Panc1 (cell line): ENCODE measurements at places on chromosomes 2 and 18.

GRCh38 chr2:133936601-133937000, 317.3 kb upstream of the MGAT5 start:
- no peaks in the 10 kb centered on the region for H3K27me3 ChIP-seq
- no peaks in the 10 kb centered on the region for H3K4me1 ChIP-seq
- H3K27ac ChIP-seq, result no peak overlapping the region

DNA sequence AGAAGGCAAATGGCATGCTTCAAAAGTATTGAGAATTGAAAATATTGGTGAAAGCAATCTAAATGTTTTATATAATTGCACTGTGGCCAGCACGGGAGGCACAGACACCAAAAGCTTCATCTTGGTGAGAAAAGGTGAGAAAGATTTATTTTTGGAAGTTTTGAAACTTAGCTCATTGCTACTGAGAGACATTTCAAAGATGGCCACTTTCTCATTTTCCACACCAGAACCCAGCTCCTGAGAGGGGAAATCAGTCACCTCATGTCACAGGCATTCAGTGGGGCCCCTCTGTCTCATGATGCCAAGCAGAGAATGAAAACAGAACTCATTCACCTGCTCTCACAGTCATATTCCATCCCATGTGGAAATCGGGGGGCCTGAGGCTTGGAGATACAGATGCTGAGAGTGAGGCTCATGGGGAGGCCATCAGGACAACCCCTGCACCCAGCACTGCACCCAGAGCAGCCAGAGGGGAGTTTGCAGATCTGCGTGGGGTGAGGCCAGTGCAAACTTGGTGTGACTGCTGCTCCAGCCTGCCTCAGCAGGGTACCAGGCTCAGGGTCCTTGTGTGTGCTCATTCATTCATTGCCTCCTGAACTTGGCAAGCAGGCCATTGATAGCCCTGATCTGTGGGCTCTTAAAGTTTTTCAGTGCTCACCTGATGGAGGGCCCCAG, 31.4 kb downstream of the IL18R1 start:
- no peak overlapping the region for H3K4me3 ChIP-seq
- no peaks in the 10 kb centered on the region; the same call in 1 of the 2 replicates for H3K36me3 ChIP-seq
- H3K4me1 ChIP-seq, result no peaks in the 10 kb centered on the region
- DNase-seq, result no peak

DNA sequence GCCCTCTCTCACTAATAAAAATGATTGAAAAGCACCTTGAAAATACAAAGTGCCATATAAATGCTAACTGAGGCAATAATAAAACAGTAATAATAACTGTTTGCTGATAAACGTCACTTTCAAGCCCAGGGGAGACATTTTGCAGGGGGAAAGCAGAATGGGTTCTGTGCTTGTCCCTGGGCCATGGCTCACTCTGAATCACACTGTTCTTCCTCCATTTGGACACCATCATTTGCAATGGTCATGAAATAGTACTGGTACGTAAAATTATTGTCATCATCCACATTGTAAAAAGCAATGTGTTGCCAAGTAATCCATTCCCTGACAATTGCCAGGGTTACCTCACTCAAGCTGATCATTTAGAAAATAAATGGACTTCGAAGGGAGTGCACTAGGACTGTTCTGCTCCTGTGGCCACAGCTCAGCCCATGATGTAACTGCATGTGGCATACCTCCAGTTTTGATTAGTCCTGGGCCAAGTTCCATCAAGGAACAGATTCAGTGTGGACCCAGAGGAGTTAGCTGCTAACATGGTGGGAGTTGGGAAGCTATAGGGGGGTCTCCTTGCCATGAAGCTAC, 508.8 kb upstream of the CELF4 start:
- no peaks in the 10 kb centered on the region for H3K36me3 ChIP-seq
- no peak for DNase-seq
- no peak overlapping the region for H3K27ac ChIP-seq
- no peaks in the 10 kb centered on the region for H3K27me3 ChIP-seq
- H3K4me3 ChIP-seq, result no peak overlapping the region
- no peaks in the 10 kb centered on the region for H3K4me1 ChIP-seq

GRCh38 chr2:144759746-144760145, 239.8 kb upstream of the ZEB2 start:
- no peak overlapping the region for H3K4me3 ChIP-seq
- H3K27ac ChIP-seq, result no peak overlapping the region
- H3K4me1 ChIP-seq, result no peaks in the 10 kb centered on the region
- no peaks in the 10 kb centered on the region for H3K36me3 ChIP-seq

DNA sequence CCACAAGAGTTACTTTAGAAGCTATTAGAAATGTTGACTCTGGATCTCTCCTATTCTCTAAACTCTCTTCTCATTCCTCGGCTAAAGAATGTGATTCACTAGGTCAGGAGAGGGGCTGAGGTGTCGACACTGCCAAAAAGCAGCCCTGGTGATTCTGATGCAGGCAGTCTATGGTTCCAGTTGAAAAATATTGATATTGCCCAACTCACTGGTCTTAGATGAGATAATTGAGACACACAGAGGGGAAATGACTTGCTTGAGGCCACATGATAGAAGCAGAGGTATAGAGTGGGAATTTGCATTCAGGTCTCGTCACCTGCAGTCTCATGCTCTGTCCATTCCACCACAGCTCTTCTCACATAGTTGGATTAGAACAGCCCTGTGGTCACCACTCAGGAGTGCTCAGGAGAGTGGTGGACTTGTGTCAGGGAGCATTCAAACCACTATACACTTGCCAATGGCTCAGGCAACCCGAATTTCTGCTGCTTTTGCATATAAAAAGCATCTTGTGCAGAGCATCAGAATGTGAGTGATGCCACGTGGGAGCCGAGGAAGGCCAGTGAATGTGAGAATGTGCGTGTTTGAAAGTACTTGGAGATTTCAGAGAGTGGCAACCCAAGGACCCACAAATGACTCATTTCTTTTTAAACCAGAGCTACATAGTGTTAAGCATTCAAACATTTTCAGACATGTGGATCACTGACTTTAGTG, 65.1 kb upstream of the CTLA4 start:
- no peaks in the 10 kb centered on the region for H3K36me3 ChIP-seq
- DNase-seq, result no peak
- H3K4me1 ChIP-seq, result no peaks in the 10 kb centered on the region
- no peak overlapping the region for H3K27ac ChIP-seq
- H3K27me3 ChIP-seq, result no peaks in the 10 kb centered on the region

- no peaks in the 10 kb centered on the region for H3K4me1 ChIP-seq
- DNase-seq, result no peak
- no peaks in the 10 kb centered on the region for H3K36me3 ChIP-seq
- H3K27me3 ChIP-seq, result no peaks in the 10 kb centered on the region
Observed at GRCh38 chr2:180715044-180715443, 265.4 kb upstream of the UBE2E3 start.

GRCh38 chr2:35454966-35455638, 900.5 kb upstream of the CRIM1 start:
- H3K27me3 ChIP-seq, result no peaks in the 10 kb centered on the region
- no peaks in the 10 kb centered on the region for H3K36me3 ChIP-seq
- H3K4me3 ChIP-seq, result no peak overlapping the region

DNA sequence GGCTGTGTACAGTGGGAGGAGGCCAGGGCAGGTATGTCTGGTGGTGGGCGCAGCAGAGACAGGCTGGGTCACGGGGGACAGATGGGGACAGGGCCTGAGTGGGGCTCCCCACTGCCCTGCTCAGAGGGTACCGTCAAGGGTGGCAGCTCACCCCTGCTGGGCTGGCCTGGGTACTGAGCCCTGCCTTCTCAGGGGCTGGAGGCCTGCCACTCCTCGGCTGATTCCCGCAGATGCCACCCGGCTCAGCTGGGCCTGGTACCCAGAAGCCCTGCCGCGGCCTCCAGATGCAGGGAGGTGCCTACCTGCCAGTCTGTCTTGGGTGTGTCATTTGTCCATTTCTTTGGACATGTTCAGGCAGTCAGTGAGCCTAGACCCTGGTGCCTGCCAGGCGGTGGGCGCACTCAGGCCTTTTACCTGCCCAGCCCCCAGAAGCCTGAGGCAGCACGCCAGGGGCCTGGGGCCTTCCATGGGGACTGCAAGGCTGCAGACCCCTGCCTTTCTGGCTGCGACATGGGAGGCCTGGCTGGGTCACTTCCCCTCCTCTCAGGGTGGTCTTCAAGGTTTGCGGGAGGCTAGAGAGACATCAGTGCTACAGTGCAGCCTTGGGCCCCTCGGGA, 3.3 kb downstream of the SNORC start:
- no peak overlapping the region for H3K27ac ChIP-seq
- H3K4me3 ChIP-seq, result no peak overlapping the region
- no peaks in the 10 kb centered on the region for H3K27me3 ChIP-seq
- H3K4me1 ChIP-seq, result peaks cover 14% of the 10 kb centered on the region
- DNase-seq, result no peak
- H3K36me3 ChIP-seq, result no peaks in the 10 kb centered on the region

GRCh38 chr2:173232956-173233744, 121.5 kb upstream of the CDCA7 start:
- H3K27me3 ChIP-seq, result no peaks in the 10 kb centered on the region
- 0 out of 2 replicates have a peak, but pooled peaks cover 4% of the 10 kb centered on the region for H3K4me1 ChIP-seq
- H3K4me3 ChIP-seq, result no peak overlapping the region
- DNase-seq, result no peak

GRCh38 chr18:5457462-5457957, 86.3 kb downstream of the EPB41L3 start:
- H3K4me1 ChIP-seq, result no peaks in the 10 kb centered on the region
- no peak for DNase-seq
- H3K27ac ChIP-seq, result no peak overlapping the region
- no peaks in the 10 kb centered on the region for H3K27me3 ChIP-seq
- H3K4me3 ChIP-seq, result no peak overlapping the region
- no peaks in the 10 kb centered on the region for H3K36me3 ChIP-seq

DNA sequence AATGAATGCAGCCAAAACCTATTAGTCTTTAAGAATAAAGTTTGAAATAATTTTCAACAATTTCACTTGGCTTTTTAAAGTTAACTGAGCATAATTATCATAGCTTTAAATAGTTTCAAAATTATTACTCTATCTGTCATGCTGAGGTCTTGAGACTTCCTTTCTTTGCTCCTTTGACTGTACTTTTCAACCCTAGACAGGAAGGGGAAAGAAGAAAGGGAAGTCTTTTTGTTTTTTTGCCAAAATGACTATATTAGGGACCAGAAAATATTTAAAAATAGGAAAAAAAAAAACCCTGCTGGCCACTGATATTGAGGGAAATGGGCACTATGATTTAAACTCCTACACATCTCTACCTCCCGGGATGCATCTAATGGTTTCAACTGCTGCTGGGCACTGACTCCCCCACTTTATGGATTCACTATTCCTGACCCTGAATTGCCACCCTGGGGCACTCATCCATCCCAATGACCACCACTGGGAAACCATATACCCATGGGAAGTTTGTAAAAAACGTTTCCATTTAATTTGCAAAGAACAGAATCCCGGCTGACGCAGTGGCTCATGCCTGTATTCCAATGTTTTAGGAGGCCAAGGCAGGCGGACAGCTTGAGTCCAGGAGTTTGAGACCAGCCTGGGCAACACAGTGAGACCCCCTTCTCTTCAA, 50.5 kb downstream of the GAREM1 start:
- H3K4me1 ChIP-seq, result no peaks in the 10 kb centered on the region
- no peaks in the 10 kb centered on the region for H3K36me3 ChIP-seq
- no peaks in the 10 kb centered on the region for H3K27me3 ChIP-seq
- H3K27ac ChIP-seq, result no peak overlapping the region

- DNase-seq, result no peak
- H3K4me1 ChIP-seq, result no peaks in the 10 kb centered on the region
- H3K27ac ChIP-seq, result no peak overlapping the region
- H3K36me3 ChIP-seq, result peaks cover 2% of the 10 kb centered on the region; the same call in 1 of the 2 replicates
- no peak overlapping the region for H3K4me3 ChIP-seq
Observed at GRCh38 chr2:74374509-74375205, 5.5 kb downstream of the DCTN1 start.

DNA sequence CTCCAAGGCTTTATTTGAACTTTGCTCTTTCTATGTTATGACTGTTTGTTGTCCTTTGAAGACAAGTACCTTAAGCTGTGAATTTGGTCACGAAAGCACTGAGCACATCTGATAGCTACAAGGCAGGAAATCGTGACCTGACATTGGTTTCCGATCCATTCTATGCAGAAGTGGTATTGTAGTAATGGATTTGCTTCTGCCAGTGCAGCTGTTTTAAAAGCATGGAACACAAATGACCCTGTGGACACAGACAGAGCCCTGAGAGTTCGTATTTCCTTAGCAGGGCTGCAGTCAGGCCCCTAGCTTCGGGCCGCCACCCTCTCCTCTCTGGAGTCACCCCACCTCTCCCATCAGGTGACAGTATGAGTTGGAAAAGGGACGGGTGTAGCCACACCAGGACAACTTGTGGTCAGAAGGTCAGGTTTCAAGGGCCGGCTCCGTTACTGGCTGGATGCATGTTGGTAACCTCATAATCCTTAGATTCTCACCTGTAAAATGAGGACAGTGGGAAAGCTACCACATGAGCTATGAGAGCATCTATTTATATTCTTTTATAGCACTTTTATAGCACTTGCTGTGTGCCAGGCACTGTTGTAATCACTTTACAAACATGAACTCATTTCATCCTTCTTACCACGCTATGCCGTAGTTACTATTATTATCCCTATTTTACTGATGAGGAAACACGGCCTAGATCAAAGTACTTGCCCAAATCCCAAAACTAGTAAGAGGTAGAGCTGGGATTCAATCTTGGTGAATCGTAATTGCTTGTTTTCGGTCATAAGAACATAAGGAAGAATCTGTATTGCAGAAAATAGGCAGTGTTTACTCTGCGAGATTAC, 70.2 kb downstream of the SPATS2L start:
- no peaks in the 10 kb centered on the region; the same call in 1 of the 2 replicates for H3K36me3 ChIP-seq
- no peaks in the 10 kb centered on the region for H3K27me3 ChIP-seq
- no peak overlapping the region for H3K4me3 ChIP-seq
- peak; percentile 77 for DNase-seq

GRCh38 chr2:201618744-201619662, 24.3 kb downstream of the TMEM237 start:
- no peaks in the 10 kb centered on the region for H3K27me3 ChIP-seq
- H3K36me3 ChIP-seq, result 0 out of 2 replicates have a peak, but pooled peaks cover 1% of the 10 kb centered on the region
- no peak for DNase-seq
- H3K27ac ChIP-seq, result no peak overlapping the region

DNA sequence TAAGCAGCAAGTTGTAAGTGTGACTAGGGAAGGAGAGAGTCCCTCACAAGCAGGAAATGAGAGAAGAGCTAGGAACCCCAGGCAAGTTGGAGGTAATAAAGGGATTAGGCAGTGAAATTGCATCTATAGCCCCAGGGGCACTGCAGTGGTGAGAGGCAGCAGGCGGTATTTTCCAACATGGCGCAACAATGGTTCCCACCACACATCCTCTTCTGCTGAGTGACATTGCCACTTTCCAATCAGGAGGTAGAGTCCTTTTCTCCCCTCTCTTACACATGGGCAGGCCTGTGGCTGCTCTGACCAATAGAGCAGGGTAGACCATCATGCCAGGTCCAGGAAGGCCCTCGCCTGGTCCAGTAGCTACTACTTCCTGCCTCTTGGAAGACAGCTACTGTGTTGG, 86.6 kb downstream of the DNER start:
- no peaks in the 10 kb centered on the region for H3K4me1 ChIP-seq
- H3K27ac ChIP-seq, result no peak overlapping the region
- DNase-seq, result no peak
- no peaks in the 10 kb centered on the region for H3K36me3 ChIP-seq

DNA sequence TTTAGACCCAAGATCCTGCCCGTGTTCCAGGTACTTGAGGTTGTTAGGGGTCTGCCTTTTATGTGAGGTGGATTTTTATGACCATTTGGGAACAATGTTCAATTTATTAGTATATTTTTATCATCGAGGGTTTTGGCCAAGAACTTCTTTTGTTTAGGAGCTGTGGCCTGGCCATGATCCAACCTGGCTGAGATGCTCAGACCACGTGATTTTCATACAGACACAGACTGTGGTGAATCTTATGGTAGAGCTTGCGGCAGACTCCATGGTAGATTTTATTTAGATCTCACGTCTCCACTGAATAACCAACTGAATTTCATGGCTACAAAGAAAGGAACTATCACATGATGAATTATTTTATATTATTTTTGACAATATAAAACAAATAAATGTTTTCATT, 405.5 kb upstream of the VWC2L start:
- no peak overlapping the region for H3K27ac ChIP-seq
- H3K4me3 ChIP-seq, result no peak overlapping the region
- no peak for DNase-seq
- no peaks in the 10 kb centered on the region for H3K4me1 ChIP-seq
